ENCODE measurements at places on chromosomes 5 and 9.

GRCh38 chr9:105251733-105252404, 7.4 kb downstream of the SLC44A1 start:
- no peak for DNase-seq

DNA sequence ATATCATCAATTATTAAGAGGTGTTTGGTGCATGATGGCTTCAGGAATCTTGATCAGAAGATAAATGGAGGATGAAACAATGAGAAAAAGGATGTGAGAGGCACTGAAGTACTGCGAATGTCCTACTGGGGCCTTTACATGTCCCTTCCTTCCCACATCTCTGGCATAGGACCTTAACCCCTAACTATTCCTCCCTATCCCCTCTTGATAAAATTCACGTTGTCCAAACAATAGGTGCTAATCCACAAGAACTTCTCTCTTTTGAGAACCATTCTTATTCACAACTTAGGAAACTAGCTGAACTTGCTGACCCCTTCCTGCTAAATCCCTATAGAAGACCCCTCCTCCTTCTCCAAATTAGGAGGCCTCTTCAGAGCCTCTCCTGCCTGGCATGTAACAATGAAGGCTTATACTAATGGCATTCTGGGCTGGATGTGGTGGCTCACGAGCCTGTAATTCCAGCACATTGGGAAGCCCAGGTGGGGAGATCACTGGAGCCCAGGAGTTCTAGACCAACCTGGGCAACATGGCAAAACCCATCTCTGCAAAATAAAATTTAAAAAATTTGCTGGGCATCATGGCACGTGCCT, 276.5 kb upstream of the SMARCA2 start:
- DNase-seq, result no peak

DNA sequence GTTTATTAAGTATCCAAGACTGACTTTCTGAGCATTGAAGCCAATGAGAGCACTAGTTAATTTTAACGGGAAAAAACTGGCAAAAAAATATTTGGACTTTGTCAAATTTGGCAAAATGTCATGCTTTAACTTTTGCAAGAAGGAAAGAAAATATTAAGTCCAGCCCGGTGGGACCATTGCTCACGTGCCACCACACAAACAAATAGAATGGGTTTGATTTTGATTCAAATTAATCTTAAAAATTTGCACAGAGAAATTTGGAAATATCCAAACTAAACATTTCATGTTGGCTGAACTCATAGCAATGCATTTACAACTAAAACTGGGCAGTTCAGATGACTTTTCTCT, 302.2 kb downstream of the EBF1 start:
- DNase-seq, result peak; percentile 41

DNA sequence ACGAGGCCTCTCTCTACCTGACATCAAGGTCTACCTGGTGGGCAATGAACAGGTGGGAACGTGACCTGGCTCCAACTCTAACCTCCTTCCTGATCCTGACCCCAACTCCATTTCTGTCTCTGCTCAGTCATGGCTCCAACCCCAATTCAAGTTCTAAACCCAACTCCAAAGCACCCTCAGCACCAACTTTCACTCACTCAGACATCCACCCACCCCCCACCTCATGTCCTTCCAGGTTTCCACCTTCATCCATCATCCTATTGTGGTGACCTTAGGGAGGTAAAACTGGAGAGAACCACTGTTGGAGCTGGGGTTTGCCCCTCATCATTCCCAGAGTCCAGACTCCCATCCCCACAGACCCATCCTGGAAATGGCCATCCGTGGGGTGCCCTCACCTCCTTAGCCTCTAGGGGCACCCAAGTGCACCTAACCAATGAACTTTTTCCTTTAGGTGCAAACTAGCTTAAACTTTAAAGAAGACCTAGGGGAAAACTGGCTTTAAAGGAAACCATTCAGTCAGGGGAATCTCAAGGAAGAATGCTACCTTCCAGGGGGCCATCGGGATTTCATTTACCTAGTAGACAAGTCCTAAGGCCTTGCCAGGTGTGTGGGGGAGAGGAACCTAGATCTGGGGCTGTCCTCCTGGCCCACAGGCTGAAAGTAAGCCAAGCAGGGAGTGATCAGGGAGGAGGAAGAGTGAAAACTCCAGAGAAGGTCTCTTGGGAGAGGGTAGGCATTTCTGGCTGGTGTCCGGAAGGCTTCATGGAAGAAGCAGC, 11.3 kb downstream of the RGS14 start:
- DNase-seq, result no peak

GRCh38 chr5:113223315-113223714, 211.5 kb downstream of the TSSK1B start:
- DNase-seq, result no peak

GRCh38 chr5:151667083-151667482, 19.6 kb downstream of the SPARC start:
- no peak for DNase-seq

DNA sequence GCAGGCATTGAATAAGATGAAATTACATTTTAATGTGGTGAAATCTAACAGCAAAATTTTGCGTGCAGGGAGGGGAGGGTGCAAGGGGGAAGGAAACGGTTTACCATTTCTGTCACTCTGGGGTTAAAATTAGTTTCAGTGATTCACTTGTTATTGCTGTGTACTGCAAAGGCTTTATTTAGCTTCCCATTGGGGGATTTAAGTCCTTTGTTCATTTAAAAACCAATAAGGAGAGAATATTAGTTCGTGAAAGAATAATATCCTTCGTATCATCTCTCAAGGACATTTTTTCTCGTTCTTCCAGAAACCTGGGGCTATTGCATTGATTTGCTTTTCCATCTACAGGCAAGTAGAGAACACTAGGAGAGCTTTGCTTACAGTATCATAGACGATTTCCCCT, 667.8 kb upstream of the RGMB start:
- no peak for DNase-seq

DNA sequence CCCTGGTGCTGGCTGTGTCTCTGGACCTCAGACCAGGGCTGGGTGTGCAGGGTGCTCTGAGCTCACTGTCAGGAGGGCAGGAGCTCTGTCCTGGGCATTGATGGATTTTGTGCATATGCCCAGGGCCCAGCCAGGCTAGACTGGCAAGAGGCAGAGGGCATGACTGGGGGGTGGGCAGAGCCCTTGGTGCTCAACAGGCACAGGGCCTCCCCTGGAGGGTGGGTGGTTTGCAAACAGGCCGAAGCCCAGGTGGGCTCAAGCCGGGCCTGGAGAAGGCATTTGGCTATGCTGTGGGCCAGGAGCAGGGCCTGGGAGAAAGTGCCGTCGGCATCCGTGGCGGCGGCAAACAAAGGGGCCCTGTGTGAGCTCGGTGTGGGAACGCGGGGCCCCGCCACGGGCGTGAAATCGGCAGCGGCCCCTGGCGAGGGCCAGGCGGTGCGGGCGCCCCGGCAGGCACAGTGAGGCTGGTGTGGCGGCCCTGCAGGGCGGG, 1.9 kb upstream of the NRARP start:
- no peak for DNase-seq

- no peak for DNase-seq
These were observed 148.7 kb downstream of the LURAP1L start for GRCh38 chr9:12923468-12924009.

GRCh38 chr9:103242025-103242424, 246.9 kb downstream of the CYLC2 start:
- DNase-seq, result no peak

DNA sequence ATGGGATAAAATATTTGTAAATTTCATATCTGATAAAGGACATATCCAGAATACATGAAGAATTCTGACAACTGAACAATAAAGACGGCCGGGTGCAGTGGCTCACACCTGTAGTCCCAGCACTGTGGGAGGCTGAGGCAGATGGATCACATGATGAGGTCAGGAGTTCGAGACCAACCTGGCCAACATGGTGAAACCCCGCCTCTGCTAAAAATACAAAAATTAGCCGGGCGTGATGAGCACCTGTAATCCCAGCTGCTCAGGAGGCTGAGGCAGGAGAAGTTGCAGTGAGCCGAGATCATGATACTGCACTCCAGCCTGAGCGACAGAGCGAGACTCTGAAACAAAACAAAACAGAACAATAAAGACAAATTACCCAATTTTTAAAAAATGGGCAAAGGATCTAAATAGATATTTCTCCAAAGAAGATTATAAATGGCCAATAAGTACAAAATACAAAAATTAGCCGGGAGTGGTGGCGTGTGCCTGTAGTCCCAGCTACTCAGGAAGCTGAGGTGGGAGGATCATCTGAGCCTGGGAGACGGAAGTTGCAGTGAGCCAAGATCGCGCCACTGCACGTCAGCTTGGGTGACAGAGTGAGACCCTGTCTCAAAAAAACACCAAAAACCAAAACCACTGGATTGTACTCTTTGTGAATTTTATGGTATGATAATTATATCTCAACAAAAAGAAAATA, 9.6 kb upstream of the NSD1 start:
- no peak for DNase-seq

- DNase-seq, result no peak
These were observed 53.2 kb downstream of the HRH2 start for GRCh38 chr5:175711031-175711430.

GRCh38 chr5:78615697-78616096, 32.9 kb downstream of the LHFPL2 start:
- DNase-seq, result no peak

- no peak for DNase-seq
These were observed 43.5 kb downstream of the LPAR1 start for GRCh38 chr9:110994771-110995241.

DNA sequence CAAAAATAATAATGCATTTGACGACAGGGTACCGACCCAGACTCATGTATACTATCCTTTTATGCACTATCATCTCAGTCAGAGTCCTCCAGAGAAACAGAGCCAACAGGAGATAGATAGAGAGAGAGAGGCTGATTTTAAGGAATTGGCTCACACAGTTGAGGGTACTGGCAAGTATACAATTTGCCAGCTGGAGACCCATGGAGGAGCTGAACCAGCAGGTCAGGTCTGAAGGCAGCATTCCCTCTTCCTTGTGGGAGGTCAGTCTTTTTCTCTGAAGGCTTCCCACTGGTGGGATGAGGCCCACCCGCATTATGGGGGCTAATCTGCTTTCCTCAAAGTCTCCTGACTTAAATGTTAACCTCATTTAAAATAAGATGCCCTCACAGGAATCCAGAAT, 17.3 kb upstream of the MED10 start:
- DNase-seq, result no peak

DNA sequence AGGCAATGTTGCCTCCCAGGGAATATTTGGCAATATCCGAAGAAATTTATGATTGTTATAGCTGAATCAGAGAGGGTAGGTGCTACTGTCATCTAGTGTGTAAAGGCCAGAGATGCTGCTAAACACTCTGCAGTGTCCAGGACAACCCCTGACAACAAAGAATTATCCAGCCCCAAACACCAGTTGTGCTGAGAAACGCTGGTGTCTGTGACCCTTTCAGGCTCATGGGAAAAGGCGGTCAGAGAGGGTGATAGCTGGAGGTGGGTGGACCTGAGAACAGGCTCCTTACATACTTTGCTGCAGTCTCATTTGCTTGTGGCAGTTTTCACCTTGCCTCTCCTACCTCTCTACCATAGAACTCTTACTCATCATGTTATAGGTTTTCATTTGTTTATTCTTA, 295.3 kb upstream of the DMRT1 start:
- no peak for DNase-seq

DNA sequence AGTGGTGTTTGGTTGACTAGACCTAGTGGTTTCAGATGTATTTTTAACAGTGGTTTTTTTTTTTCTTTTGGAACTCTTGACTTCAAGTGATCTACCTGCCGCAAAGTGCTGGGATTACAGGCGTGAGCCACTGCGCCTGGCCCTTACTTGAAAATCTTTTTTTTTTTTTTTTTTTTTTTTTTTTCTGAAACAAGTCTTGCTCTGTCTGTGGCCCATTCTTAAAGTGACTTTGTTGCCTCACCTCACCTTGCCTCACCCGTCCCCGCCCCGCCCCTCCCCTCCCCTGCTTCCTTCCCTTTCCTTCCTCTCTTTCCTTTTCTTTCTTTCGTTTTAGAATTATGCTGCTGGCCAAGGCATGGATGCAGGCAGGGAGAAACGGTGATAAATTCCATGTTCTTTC, 26.0 kb downstream of the GPBP1 start:
- DNase-seq, result no peak

DNA sequence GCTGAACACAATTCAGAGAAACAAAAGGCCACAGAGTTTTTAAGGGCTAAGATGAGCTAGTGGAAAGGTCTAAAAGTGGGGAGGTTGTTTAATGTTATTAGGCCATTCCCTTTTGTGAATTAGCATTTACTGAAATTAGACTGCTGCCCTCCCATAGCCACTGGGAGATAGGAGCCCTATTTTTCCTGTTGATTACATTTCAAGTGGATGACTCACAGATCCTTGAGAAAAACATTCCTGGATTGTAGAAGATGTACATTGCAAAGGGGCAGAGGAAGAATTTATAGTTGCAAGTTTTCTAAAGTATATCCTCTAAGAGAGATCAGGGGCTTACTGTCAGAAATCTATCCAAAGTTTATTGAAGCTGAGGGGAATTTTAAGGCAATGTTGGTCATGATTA, 367.1 kb upstream of the IZUMO3 start:
- DNase-seq, result no peak

GRCh38 chr9:14926941-14927624, 16.9 kb upstream of the FREM1 start:
- DNase-seq, result no peak

DNA sequence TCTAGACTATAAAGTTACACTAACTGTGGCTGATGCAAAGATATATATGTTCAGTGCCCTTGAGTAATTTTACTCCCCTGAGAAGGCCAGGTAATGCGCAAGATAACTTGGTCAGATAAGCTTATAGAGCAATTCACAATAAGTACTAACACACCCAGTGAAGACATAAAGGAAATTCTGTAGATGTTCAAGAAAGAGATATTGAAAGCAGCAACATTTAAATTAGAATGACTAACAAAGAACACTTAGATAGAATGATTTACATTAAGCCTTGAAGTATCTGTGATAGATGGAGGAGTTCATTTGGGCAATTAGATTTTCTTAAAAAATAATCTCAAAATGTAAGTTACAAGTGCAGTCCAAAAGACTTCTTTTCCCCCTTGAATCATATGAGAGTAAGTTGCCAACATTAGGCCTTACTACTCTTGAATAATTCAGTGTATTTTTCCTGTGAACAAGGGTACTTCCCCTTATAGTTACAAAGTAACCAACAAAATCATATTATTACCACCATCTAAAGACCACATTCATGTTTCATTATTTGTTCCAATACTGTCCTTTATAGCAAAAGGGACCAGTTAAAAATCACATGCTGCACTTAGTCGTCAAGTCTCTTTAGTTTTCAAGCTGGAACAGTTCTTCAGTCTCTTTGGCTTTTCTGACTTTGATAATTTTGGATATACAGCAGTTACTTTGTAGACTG, 44.4 kb upstream of the ELOVL7 start:
- no peak for DNase-seq

- no peak for DNase-seq
These were observed 2156.9 kb upstream of the C9orf72 start for GRCh38 chr9:29730163-29730562.

- DNase-seq, result no peak
These were observed 604.1 kb downstream of the TAF11L14 start for GRCh38 chr5:18238321-18238720.

GRCh38 chr9:114359801-114360200, 28.0 kb downstream of the AKNA start:
- no peak for DNase-seq

DNA sequence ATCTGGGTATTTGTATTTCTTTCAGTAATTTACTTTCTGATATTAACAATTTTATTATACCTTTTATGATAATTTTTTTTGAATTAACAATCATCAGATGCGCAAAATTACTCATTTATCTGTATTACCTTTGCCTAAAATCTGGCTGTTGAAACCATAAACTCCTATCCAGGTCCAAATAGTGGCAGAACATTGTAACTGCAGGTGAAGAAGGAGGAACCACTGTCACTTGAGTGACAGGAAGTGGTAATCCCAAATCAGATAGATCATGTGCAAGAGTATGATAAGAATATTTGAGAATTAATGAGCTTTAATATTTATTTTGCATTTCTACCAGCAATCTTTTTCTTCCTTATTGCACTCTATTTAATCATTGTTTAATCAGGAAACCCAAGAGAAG, 139.3 kb upstream of the TLE4 start:
- no peak for DNase-seq
